ENCODE measurements at places on chromosomes 13 and 19. TPM values are rescaled to one million over a fixed set of nuclear protein-coding genes. Genes with fewer than 3 reads are reported as not detected.

DNA sequence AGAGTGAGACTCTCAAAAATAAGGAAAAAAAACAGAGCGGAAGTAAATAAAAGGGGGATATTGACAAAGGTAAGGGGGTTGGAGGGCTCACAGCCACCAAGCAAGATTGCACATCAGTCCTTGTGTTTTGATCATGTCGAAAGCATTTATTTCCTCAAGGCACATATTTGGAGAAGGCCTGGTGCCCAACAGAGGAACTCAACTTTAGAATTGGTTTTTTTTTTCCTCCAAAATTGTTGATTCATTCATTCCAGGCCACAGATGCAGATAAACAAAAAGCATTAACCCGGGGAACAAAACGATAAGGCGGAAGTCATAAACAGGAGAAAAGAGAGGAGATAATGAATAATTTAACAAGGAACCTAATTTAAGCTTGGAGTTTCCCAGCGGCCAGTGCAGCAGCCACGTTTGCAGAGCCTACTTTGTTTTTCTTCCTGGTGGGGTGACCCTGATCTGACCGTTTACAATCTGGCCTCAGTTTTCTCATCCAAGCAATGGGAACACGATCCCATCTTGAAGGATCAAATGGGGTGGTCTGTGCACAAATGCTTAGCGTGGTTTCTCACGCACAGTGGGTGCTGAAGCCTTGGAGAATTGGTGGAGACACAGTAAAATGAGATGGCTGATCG lies 2.1 kb upstream of the PTPRS start:
- H3K4me3 ChIP-seq, result no peak overlapping the region
- peaks cover 18% of the 10 kb centered on the region for H3K4me1 ChIP-seq
- no peak overlapping the region for H3K27ac ChIP-seq
- H3K27me3 ChIP-seq, result peaks cover 46% of the 10 kb centered on the region
- no peak for DNase-seq

Gene INAFM1
- 21.4 TPM for total RNA-seq

GRCh38 chr13:97752961-97753668 lies 200.4 kb upstream of the IPO5 start:
- H3K36me3 ChIP-seq, result no peaks in the 10 kb centered on the region
- no peak for DNase-seq
- no peak overlapping the region for H3K4me3 ChIP-seq
- H3K4me1 ChIP-seq, result no peaks in the 10 kb centered on the region
- H3K27ac ChIP-seq, result no peak overlapping the region

- DNase-seq, result peak; percentile 53
- no peaks in the 10 kb centered on the region for H3K27me3 ChIP-seq
- H3K36me3 ChIP-seq, result peaks cover 4% of the 10 kb centered on the region
- peak overlapping the region; percentile 27 for H3K27ac ChIP-seq
Measured at GRCh38 chr13:40389081-40389641, 277.3 kb downstream of the FOXO1 start.

DNA sequence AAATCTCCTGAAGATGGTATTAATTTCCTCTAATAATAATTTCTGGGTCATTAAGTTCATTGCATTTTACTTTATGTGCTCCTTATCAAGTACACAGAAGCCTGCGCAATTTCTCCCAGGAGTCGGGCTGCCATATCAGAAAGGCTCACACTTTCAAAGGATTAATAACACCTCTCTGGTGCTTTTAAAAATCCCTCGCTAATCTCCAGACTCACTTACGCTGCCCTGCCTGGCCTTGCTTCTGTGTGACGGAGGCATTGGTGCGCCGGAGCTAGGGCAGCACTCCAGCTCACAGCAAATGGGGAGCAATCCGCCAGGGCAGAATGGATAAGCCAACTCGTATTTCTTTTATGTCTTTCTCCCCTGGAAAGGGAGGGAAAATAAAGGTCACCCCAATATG lies 300.8 kb downstream of the EFNB2 start:
- H3K36me3 ChIP-seq, result no peaks in the 10 kb centered on the region
- DNase-seq, result no peak
- no peak overlapping the region for H3K4me3 ChIP-seq
- H3K27ac ChIP-seq, result no peak overlapping the region
- H3K4me1 ChIP-seq, result no peaks in the 10 kb centered on the region

DNA sequence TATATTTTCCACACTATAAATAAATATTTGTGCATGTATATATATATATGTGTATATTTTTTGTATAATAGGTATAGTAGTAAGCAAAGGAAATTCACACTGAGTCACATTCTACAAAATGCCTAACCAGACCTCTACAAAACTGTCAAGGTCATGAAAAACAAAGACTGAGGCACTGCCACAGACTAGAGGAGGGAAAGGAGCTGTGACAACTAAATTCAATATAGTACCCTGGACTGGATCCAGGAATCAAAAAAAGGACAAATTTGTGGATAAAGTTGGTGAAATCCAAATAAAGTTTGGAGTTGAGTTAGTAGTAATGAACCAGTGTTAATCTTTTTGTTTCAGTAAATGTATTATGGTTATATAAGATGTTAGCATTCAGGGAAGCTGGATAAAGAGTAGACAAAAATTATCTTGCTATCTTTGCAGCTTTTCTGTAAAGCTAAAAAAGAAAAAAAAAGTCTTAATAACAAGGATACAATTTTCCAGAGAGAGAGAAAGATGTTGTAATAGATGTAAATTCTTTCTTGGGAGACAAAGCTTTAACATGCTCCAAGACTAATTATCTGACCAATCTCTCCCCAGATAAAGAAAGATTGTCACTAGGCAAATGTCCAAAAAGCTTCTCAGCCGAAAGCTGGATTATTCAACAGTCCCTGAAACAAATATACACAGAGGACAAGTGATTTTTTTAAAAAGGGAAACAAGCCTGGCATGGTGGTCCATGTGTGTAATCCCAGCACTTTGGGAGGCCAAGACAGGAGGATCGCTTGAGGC lies 19.1 kb downstream of the SYDE1 start:
- H3K4me3 ChIP-seq, result peak overlapping the region; percentile 62
- no peak for DNase-seq
- peaks cover 29% of the 10 kb centered on the region for H3K4me1 ChIP-seq
- H3K27me3 ChIP-seq, result no peaks in the 10 kb centered on the region
- peaks cover 3% of the 10 kb centered on the region for H3K36me3 ChIP-seq
- H3K27ac ChIP-seq, result no peak overlapping the region

Gene FPR1
- total RNA-seq, result not detected

GRCh38 chr13:72590091-72590740 lies 137.2 kb downstream of the MZT1 start:
- H3K4me3 ChIP-seq, result no peak overlapping the region
- DNase-seq, result no peak
- H3K36me3 ChIP-seq, result no peaks in the 10 kb centered on the region
- no peaks in the 10 kb centered on the region for H3K4me1 ChIP-seq

Gene NKPD1
- 0.72 TPM for total RNA-seq

DNA sequence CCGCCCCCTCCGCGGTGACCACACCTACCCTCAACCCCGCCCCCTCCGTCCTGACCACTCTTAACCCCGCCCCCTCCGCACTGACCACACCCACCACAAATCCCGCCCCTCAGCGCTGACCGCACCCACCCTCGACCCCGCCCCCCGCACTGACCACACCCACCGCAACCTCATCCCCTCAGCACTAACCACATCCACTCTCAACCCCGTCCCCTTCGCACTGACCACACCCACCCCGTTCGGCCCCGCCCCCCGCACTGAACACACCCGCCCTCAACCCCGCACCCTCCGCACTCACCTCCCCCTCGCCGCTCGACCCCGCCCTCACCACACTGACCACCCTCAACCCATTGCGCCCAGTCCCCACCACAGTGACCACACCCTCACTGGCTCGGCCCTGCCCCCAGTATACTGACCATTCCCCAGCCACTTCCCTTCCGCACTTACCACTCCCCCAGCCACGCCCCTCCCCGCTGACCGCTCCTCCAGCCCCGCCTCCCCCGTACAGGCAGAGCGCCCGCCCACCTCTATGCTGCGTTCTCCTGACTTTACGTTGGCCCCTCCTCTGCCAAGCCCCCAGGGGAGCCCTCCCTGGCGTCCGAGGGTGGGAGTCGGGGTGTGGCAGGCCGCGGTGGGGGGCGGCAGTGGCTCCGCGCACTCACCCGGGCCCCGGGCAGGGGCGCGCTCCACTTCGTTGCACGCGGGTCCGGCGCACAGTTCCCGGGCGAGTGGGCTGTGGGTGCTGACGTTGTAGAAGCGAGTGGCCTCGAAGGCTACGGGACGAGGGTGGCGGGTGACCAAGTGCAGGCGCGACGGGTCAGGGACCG lies 8.4 kb downstream of the F2RL3 start:
- DNase-seq, result peak; percentile 76
- H3K4me1 ChIP-seq, result peaks cover 5% of the 10 kb centered on the region
- peaks cover 36% of the 10 kb centered on the region for H3K27me3 ChIP-seq
- H3K27ac ChIP-seq, result peak overlapping the region; percentile 89
- peak overlapping the region; percentile 73 for H3K4me3 ChIP-seq
- no peaks in the 10 kb centered on the region for H3K36me3 ChIP-seq

DNA sequence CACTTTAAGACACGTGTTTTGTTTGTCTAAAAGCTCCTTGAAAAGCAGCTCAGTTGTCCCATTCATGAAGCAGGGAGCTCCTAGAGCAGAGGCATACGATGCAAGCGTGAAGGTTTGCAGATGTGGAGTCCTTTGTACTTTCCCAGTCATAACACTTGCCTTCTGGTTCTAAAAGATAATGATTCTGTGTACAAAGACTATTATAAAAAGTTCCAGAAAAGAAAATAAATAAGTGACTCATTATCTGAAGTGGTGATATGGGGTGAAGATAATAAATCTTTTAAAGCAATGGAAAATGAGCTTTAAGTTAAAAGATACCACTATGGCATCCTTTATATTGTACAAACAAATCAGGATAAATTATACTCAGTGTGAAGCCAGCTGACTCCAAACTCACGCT lies 569.9 kb downstream of the MYO16 start:
- H3K4me3 ChIP-seq, result no peak overlapping the region
- no peak for DNase-seq
- H3K4me1 ChIP-seq, result no peaks in the 10 kb centered on the region
- H3K36me3 ChIP-seq, result no peaks in the 10 kb centered on the region
- peaks cover 12% of the 10 kb centered on the region for H3K27me3 ChIP-seq
- H3K27ac ChIP-seq, result no peak overlapping the region

GRCh38 chr13:65011378-65011777 lies 2218.8 kb downstream of the PCDH9 start:
- H3K4me3 ChIP-seq, result no peak overlapping the region
- no peak for DNase-seq
- H3K4me1 ChIP-seq, result no peaks in the 10 kb centered on the region
- no peaks in the 10 kb centered on the region for H3K27me3 ChIP-seq

Gene TNNT1
- 1.3 TPM for total RNA-seq

DNA sequence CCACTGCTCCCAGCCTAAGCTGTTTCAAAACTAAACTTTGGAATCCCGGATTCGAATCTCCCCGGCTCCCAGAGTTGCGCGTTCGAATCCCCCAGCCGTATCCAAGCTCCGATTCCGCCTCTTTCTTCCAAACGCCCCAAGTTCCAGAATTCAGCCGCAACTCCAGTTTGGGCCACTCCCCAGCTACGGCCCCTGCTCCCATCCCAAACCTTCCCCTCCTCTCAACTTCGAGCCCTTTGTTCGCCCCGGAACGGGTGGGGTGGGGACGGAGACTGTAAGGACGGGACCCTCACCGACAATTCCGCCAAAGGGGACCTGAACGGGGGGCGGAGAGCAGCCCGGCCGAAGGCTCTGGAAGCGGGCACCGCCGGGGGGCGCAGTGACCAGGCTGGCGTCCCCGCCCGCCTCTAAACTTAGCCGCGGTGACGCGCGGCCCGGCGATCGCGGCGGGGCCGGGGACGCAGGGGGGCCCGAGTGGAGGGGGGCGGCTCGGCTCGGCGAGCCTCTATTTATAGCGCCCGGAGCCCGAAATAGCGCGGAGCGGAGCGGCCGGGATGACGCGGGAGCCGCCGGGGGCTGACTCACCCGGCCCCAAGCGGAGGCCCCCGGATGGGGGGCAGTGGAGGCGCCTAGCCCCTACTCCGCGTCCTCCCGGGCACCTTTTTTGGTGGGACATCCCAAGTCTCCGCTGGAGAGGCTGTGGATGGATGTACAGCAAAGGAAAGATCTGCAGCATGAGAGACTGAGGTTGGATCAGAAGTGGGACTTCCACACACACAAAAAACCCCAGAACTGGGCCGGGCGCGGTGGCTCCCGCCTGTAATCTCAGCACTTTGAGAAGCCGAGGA lies 4.9 kb upstream of the ERCC1 start:
- H3K27me3 ChIP-seq, result peaks cover 6% of the 10 kb centered on the region
- H3K27ac ChIP-seq, result peak overlapping the region; percentile 51
- peak overlapping the region; percentile 89 for H3K4me3 ChIP-seq
- no peaks in the 10 kb centered on the region for H3K36me3 ChIP-seq
- H3K4me1 ChIP-seq, result peaks cover 31% of the 10 kb centered on the region

Gene CEACAM21
- 38.4 TPM for total RNA-seq

- no peaks in the 10 kb centered on the region for H3K27me3 ChIP-seq
- H3K4me3 ChIP-seq, result peak overlapping the region; percentile 67
- peaks cover 19% of the 10 kb centered on the region for H3K36me3 ChIP-seq
- DNase-seq, result peak; percentile 27
- peaks cover 51% of the 10 kb centered on the region for H3K4me1 ChIP-seq
- H3K27ac ChIP-seq, result peak overlapping the region; percentile 92
Measured at GRCh38 chr13:39776439-39776838, 121.0 kb downstream of the COG6 start.

Gene POLR1G
- 4.9 TPM for total RNA-seq

Gene ZNF71
- 6.9 TPM for total RNA-seq

DNA sequence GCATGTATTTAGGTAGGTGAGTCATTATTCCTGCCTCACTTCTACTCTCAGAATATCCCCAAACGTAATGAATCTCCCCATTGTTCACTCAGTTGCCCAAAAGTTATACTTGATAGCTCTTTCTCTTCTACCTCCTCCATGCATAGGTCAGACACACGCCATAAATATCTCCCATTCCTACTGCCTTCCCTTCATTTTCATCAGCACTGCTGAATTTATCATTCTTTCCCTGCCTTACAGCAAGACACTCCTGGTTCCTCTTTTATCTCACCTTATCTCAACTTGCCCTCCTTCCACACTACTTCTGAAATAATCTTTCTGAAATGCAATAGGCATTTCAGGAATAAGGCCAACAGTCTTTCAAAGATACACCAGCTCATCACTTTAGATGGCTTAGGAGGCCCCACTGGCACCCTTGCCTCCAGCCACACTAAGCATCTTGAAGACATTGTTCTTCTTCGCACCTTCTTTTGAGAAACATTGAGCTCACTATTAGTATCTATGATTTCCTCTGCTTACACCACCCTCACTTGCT lies 333.9 kb downstream of the MYO16 start:
- no peak for DNase-seq
- no peaks in the 10 kb centered on the region for H3K36me3 ChIP-seq
- H3K4me1 ChIP-seq, result no peaks in the 10 kb centered on the region

DNA sequence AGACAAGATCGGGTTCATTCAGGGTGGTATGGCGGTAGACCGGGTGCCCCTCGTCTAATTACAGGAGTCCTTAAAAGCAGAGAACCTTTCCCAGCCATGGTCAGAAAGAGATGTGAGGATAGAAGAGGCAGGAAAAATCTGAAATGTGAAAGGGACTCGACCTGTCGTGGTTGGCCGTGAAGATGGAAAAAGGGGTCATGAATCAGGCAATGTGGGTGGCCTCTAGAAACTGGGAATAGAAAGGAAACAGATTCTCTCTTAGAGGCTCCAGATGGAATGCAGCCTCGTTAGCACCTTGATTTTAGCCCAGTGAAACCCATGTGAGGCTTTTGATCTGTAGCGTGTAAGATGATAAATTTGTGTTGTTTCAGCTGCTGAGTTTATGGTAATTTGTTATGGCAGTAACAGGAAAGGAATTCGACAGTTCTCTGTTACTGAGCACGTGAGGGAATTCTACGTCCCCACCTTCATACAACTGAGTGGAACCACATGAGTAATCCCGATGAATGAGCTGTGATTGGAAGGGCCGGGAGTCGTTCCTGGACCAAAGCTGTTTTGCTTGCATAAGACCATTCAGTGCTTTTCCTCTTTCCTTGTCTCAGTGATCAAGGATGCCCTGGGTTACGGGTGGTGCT lies 11.0 kb upstream of the CA11 start:
- DNase-seq, result no peak
- no peaks in the 10 kb centered on the region for H3K27me3 ChIP-seq
- H3K27ac ChIP-seq, result no peak overlapping the region
- H3K4me3 ChIP-seq, result no peak overlapping the region
- no peaks in the 10 kb centered on the region for H3K36me3 ChIP-seq

Gene ABHD13
- total RNA-seq, result 6.5 TPM

All from activated T-cell treated with anti-CD3 and anti-CD28 coated beads, Interleukin-2, amount 50 U/mL, for 72 hours (primary cell).